Hippocampal formation (tissue), 2 donors: ENCODE measurements at places on chromosomes 12 and 14.

- no peak for DNase-seq
Observed at GRCh38 chr14:25759256-25759655, 709.3 kb upstream of the STXBP6 start.

DNA sequence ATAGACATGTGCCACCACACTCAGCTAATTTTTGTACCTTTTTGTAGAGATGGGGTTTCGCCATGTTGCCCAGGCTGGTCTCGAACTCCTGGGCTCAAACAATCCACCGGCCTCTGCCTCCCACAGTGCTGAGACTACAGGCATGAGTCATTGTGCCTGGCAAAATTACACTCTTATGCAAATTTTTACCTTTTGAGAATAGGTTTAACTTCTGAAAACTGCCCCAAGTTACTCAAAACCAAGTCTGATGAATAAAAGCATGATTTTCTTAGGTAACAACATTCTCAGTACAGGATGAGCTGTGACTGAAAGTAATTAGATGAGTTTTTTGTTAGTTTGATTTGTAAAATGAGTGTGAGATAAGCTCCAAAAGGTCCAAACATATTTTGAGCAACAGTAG lies 166.0 kb downstream of the RPS29 start:
- no peak for DNase-seq

- DNase-seq = no peak
Observed at GRCh38 chr14:53902307-53902706, 54.3 kb downstream of the BMP4 start.

DNA sequence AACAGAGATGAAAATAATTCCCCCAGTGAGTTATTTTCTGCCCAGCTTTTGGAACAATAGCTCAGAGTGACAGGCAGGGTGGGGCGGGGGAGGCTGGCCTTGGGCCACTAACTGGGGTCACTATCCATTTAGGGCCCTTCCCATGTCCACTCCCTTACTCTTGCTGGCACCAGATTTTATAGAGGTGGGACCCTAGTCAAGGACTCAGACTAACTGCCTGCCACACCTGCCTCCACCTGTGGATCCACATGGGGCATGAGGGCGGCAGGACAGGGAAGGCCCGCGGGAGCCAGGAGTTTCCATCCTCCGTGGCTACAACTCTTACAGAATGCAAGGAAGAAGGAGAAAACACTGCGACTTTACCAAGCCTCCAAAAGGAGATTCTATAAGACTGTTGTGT lies 10.1 kb downstream of the VDR start:
- no peak for DNase-seq

DNA sequence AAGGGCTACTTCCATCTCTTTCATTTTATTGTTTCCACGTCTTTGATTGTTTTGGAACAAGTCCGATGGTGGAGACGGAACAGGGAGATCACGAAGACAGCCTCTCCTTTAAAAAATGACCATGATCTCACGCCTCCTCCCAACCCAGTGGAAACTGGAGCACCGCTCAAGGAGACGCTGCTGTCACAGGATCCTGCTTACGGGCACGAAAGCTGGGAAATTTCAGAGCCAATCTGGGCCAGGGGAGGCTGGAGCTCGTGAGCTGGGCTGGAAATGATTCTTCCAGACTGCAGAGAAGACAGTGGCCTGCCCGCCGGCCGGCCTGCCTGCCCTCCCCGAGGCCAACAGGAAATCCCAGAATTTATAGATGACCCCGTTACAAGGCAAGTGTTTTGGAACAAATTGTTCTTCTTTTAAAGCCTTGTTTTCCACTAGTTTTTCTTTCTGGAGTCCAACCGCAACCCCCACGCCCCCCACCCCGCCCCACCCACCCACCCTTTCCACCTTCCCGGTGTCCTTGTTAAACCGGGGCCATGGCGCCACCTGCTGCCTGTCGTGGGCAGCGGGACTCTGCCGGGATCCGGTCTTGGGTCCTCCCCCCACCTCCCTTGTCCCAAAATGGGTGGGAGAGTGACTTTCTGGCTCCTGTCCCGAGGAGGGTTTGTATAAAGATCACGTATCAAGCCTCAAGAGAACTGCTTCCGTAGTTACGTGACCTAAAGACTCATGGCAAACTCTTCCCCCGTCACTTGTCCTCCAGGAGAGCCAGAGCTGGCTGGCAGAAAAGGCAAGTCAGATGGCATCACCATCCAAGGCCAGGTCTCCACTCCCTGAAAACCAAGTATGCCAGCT lies 40.3 kb downstream of the MAP1LC3B2 start:
- no peak for DNase-seq

DNA sequence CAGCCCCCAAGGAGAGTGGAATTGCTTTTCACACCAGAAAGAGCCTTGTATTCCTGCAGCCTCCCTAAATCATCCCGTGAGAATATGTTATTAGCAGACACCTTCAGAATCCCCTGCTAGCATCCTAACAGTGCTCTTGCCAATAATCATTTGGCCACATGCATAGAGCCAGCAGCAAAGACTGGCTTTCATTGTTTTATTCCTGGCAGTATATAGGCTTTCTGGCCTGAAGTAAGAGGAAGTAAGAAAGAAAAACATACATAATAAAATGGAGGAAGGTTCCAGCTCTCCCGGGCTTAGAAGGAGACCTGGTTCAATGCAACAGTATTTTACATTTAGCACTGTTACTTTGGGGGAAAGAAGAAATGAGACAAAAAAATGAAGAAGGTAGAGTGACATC lies 176.7 kb upstream of the ATF7IP start:
- DNase-seq = no peak

DNA sequence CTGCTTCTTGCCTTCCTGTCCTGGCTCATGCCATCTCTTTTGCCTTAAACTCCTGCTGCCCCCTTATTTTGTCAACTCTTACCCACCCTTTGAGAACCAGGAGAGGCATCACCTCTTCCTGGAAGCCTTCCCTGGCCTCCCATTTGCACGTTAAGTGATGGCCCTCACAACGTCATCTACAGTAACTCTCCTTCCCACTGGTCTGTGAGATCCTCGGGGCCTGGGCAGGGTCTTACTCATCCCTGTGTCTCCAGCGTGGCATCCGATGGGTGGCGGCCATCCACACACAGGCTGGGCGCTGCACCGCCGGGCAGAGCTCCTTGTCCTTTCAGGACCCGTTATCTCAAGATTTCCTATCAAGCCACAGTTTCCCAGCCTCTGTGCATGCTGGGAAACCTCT lies 16.8 kb upstream of the CACNA2D4 start:
- no peak for DNase-seq
